IMR-90 (cell line): ENCODE measurements at places on chromosomes 4 and X.

GRCh38 chr4:24988776-24989175 lies 42.0 kb downstream of the LGI2 start:
- H3K36me3 ChIP-seq: no peaks in the 10 kb centered on the region
- H3K27ac ChIP-seq: no peak overlapping the region
- DNase-seq: peak; percentile 51
- H3K4me3 ChIP-seq: no peak overlapping the region
- H3K4me1 ChIP-seq: no peaks in the 10 kb centered on the region
- peaks cover 6% of the 10 kb centered on the region for H3K27me3 ChIP-seq

GRCh38 chr4:188053302-188053701 lies 56.1 kb downstream of the TRIML2 start:
- no peak for DNase-seq
- H3K27ac ChIP-seq: no peak overlapping the region
- no peaks in the 10 kb centered on the region for H3K4me1 ChIP-seq
- no peaks in the 10 kb centered on the region for H3K36me3 ChIP-seq

DNA sequence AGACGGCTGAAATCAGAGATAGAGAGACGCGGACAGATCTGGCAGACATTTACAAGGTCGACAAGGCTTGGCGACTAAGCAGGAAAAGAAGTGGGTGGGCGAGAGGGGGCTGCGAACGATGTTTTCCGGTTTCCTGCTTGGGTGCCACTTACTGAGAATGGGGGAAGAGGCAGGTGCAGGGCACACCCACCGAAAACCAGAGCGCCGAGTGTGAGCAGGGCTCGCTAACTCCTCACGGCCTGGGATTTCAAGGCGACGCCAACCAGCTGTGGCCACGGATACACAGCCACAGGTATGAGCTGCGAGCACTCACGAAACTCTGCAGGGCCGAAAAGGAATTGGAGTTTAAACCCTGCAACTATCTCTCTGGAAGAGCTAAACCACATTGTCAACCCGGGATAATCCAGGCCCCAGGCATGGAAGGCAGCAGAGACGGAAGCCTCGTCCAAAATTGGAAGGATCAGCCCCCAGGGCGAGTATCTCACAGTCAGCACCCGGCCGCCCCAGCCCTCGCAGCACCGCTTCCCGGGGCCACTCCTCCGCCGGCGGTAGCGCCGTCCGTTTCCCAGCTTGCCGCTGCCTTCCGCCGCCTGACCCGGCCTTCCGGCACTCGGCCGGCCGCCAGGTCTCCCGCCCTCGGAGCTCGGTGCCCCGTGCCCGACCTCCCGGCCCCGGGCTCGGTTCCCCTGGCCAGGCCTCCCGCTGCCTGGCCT lies 778 bp downstream of the CASP3 start:
- H3K4me1 ChIP-seq: peaks cover 8% of the 10 kb centered on the region
- no peaks in the 10 kb centered on the region for H3K27me3 ChIP-seq
- peak overlapping the region; percentile 80 for H3K4me3 ChIP-seq
- H3K36me3 ChIP-seq: peaks cover 2% of the 10 kb centered on the region; the same call in 1 of the 2 replicates
- DNase-seq: peak; percentile 33

GRCh38 chrX:85378461-85378860 lies 1.0 kb downstream of the POF1B start:
- H3K4me1 ChIP-seq: no peaks in the 10 kb centered on the region
- H3K27ac ChIP-seq: no peak overlapping the region
- DNase-seq: no peak
- no peak overlapping the region for H3K4me3 ChIP-seq
- no peaks in the 10 kb centered on the region for H3K27me3 ChIP-seq
- H3K36me3 ChIP-seq: no peaks in the 10 kb centered on the region

DNA sequence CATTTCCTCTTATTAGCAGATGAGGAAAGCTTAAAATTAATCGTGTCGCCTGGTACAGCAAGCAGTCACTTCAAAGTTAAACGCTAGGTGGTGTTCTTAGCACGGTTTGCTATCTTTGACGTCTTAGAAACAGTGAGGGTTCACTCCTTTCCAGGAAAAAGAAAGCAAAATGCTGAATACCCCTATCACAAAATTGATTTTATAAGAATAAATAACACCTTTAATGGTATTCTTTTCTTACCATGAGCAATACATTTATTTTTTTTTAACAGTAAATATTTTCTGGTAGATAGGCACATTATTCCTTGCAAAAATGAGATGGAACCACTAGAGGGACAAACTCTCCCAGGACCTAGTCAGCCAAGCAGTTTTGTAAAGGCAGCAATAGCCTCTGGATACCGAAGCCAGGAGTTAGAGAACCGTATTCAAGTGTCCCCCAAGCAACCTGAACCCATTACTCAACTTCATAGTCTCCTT lies 153.9 kb downstream of the KDR start:
- no peaks in the 10 kb centered on the region for H3K36me3 ChIP-seq
- peak; percentile 53 for DNase-seq
- H3K4me3 ChIP-seq: no peak overlapping the region
- H3K27me3 ChIP-seq: peaks cover 14% of the 10 kb centered on the region

- no peaks in the 10 kb centered on the region for H3K36me3 ChIP-seq
- no peak overlapping the region for H3K4me3 ChIP-seq
- H3K27me3 ChIP-seq: no peaks in the 10 kb centered on the region
- peak; percentile 21 for DNase-seq
- H3K27ac ChIP-seq: no peak overlapping the region
Measured at GRCh38 chr4:118112117-118113046, 78.1 kb downstream of the NDST3 start.

- no peak for DNase-seq
- no peak overlapping the region for H3K4me3 ChIP-seq
- H3K27ac ChIP-seq: no peak overlapping the region
- H3K36me3 ChIP-seq: no peaks in the 10 kb centered on the region
- peaks cover 4% of the 10 kb centered on the region for H3K4me1 ChIP-seq
Measured at GRCh38 chrX:10798041-10798440, 177.7 kb upstream of the MID1 start.

DNA sequence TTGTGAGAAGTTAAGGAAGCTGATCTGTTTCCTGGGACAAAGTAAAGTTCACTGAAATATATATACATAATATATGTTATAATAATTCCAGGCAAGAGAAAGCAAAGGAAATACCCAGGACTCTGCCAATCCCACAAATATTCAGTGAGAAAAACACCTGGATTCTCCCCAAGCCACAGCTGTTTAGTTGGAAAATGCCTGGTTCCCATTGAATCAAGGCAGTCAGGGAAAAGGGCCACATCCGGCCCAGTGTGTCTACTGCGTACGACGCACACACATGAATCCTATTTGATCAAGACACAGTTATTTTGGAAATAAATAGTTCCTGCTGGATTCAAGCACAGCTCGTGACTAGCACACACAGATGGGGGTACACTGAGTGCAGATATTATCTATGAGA lies 6.3 kb upstream of the DCHS2 start:
- H3K4me3 ChIP-seq: no peak overlapping the region
- no peaks in the 10 kb centered on the region for H3K36me3 ChIP-seq
- peaks cover 2% of the 10 kb centered on the region; the same call in 1 of the 2 replicates for H3K27me3 ChIP-seq
- H3K4me1 ChIP-seq: no peaks in the 10 kb centered on the region

GRCh38 chr4:97144199-97144598 lies 999.1 kb downstream of the STPG2 start:
- no peaks in the 10 kb centered on the region for H3K27me3 ChIP-seq
- no peaks in the 10 kb centered on the region for H3K36me3 ChIP-seq
- H3K4me1 ChIP-seq: no peaks in the 10 kb centered on the region
- H3K4me3 ChIP-seq: no peak overlapping the region
- H3K27ac ChIP-seq: no peak overlapping the region

GRCh38 chr4:2962614-2963174 lies 512 bp downstream of the NOP14 start:
- H3K4me1 ChIP-seq: peaks cover 15% of the 10 kb centered on the region
- peak; percentile 38 for DNase-seq
- no peaks in the 10 kb centered on the region for H3K27me3 ChIP-seq
- H3K4me3 ChIP-seq: peak overlapping the region; percentile 87

GRCh38 chr4:188437535-188437934 lies 298.3 kb downstream of the TRIML1 start:
- H3K4me3 ChIP-seq: no peak overlapping the region
- DNase-seq: no peak
- no peaks in the 10 kb centered on the region for H3K36me3 ChIP-seq
- no peaks in the 10 kb centered on the region for H3K27me3 ChIP-seq

GRCh38 chrX:133677123-133678063 lies 262.1 kb upstream of the GPC4 start:
- no peaks in the 10 kb centered on the region for H3K36me3 ChIP-seq
- H3K4me1 ChIP-seq: no peaks in the 10 kb centered on the region
- no peak overlapping the region for H3K27ac ChIP-seq

DNA sequence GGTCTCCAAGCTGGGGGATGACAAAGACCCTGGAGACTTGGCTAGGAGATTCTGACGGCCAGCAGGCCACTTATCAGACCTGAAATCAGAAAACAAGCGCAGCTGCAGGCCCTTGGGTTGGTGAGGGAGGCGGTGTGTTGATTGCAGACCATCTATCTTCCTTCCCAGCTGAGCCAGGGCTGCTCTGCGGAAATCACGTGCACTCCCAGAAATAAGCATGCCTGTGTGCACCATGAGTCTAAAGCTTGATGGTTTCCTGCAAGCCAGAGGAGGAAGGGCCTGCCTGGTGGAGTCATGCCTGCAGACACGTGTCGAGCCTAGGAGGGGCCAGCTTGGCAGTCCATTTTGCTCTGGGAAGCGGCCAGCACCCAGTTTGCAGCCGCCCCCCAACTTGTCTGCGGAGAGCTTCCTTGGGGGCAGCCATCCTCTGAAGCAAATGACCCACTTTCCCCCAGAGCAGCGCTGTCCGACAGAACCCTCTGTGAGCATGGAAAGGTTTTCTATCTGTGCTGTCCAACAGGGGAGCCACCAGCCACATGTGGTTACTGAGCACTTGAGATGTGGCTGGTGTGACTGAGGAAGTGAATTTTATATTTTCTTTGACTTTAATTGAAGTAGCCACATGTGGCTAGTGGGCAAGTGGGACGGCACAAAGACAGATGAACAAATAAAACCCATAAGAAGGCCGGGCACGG lies 175.7 kb upstream of the BCOR start:
- peaks cover 2% of the 10 kb centered on the region; the same call in 1 of the 2 replicates for H3K27me3 ChIP-seq
- no peak overlapping the region for H3K4me3 ChIP-seq
- H3K36me3 ChIP-seq: no peaks in the 10 kb centered on the region
- no peaks in the 10 kb centered on the region for H3K4me1 ChIP-seq
- peak; percentile 35 for DNase-seq

DNA sequence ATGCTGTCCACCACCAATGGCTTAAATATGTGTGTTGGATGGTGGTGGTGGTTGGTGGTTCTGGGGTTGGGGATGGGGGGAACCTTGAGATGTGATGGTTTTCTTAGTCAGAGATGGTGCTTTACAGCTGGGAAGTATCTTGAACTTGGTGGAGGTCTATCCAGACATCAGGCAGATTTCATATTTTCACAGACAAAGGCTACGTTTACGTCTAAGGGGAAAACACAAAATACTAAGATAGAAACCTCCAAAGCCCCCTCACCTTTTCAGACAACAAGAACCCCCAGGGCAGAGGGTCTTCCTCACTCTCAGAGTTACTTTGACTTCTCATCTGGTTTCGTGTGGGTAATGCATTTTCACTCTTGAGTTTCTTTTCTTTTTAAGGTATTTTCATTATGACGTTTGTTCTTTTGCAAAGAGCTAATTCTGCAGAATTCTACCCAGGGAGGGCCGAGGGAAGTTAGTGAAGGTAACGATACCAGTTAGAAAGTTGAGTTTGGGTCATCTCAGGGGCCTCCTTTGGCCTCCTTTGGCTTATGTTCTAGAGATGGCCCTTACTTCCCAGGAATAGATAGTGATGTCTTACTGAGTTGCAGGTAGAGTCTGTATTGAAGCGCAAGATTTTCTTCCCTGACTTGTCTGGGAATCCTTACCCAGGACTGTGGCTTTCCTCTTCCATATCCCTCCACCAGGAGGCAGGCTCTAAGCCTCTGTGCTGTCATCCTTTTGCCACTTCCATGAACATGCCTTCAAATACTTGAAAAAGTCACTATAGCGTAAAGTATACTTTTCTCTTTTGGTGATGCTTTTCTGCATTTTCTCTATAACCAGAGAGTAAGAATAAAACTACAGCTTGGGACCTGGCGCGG lies 31.9 kb downstream of the RHOH start:
- no peak overlapping the region for H3K27ac ChIP-seq
- no peak overlapping the region for H3K4me3 ChIP-seq
- H3K27me3 ChIP-seq: peaks cover 3% of the 10 kb centered on the region

- H3K4me1 ChIP-seq: peaks cover 9% of the 10 kb centered on the region
- no peak overlapping the region for H3K4me3 ChIP-seq
- H3K36me3 ChIP-seq: no peaks in the 10 kb centered on the region
- peak overlapping the region; percentile 4 for H3K27ac ChIP-seq
Measured at GRCh38 chr4:74473155-74473811, 28.3 kb downstream of the AREG start.

DNA sequence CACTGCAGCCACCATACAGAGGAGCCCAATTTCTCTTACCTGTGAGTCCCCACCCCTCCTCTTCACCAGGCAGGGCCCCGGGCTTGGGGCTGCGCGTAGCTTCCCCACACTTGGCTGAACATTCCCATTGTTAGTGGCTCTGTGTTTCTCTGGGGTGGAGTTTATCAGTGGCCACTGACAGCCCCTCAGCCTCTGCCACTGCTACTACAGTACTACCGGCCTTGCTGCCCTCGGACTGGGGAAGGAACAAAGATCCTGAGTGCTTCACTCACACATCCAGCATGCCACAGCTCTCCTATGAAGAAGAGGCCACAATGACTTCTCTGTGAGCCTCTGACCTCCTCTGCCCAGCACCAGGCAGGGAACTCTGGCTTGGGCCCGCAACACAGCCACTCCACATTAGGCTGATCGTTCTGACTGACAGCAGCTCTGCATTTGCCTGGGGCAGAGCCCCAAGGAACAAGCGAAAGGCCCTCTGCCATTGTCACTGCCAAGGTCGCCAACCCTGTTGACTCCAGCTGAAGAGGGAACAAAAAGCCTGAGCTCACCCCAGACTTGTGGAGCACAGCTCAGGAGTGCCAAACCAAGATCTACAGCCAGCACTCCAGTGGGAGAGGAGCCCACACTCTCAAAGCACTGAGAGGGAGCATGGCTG lies 24.0 kb downstream of the ABCB7 start:
- DNase-seq: no peak
- no peak overlapping the region for H3K27ac ChIP-seq
- H3K4me3 ChIP-seq: no peak overlapping the region
- no peaks in the 10 kb centered on the region for H3K36me3 ChIP-seq
- H3K4me1 ChIP-seq: no peaks in the 10 kb centered on the region

DNA sequence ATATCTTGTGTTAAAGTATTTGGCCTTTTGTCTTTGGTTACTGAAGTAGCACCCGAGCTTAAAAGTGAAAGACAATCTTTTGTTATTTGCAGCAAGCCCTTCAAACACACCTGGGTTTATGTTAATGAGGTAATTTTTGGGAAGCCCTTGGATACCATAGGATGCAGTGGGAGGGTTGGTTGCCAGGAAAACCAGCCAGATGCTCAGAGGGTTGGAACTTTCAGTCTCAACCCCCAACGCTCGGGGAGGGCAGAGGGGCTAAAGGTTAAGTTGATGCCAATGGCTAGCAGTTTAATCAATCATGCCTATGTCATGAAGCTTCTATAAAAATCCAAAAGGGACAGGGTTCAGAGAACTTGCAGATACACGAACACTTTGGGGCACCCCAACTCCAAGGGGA lies 17.2 kb upstream of the GPR173 start:
- no peaks in the 10 kb centered on the region for H3K36me3 ChIP-seq
- peaks cover 38% of the 10 kb centered on the region for H3K27me3 ChIP-seq
- no peaks in the 10 kb centered on the region for H3K4me1 ChIP-seq
- DNase-seq: no peak
- no peak overlapping the region for H3K27ac ChIP-seq
- no peak overlapping the region for H3K4me3 ChIP-seq

GRCh38 chr4:5276475-5277075 lies 225.3 kb downstream of the STK32B start:
- DNase-seq: no peak
- H3K27ac ChIP-seq: no peak overlapping the region
- no peaks in the 10 kb centered on the region for H3K4me1 ChIP-seq
- H3K27me3 ChIP-seq: no peaks in the 10 kb centered on the region

- H3K4me1 ChIP-seq: no peaks in the 10 kb centered on the region
- DNase-seq: no peak
- no peaks in the 10 kb centered on the region for H3K36me3 ChIP-seq
- H3K4me3 ChIP-seq: no peak overlapping the region
Measured at GRCh38 chrX:120260369-120260768, 9.8 kb downstream of the ZBTB33 start.
